ENCODE measurements at places on chromosomes 1 and 21.

DNA sequence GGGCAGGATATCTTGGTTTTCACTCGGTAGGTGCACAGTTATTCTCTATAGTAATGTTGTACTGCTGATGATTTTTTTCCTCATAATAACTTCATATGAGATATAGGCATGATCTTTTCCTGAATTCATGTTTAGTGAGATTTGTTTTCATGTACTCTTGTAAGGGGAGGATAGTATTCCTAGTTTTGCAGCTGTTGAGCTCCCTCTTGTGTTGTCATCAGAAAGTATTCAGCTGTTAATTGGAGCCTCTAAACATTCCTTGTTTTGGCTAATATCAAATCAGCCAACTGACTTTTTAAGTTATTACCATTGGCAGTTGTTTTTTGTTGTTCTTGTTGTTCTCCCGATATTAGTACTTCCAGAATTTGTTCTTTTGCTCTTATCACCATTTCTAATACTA is 24.4 kb downstream of the OR10R2 start:
- no peak for DNase-seq

DNA sequence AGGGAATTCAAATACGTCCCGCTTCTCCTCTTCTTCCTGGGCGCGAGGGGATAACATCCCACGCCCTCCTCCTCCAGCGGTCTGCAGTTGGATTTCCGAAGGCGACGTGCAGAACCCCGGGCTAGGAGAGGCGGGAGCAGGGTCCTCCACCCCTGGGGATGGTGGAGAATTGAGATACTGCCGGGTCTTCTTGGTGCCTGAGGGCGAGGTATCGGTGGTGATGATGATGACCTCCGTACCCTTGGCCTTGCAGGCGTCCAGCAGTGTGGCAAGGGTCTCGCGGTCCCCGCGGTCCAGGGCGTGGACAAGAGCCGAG is 3.2 kb upstream of the LIX1L start:
- no peak for DNase-seq

DNA sequence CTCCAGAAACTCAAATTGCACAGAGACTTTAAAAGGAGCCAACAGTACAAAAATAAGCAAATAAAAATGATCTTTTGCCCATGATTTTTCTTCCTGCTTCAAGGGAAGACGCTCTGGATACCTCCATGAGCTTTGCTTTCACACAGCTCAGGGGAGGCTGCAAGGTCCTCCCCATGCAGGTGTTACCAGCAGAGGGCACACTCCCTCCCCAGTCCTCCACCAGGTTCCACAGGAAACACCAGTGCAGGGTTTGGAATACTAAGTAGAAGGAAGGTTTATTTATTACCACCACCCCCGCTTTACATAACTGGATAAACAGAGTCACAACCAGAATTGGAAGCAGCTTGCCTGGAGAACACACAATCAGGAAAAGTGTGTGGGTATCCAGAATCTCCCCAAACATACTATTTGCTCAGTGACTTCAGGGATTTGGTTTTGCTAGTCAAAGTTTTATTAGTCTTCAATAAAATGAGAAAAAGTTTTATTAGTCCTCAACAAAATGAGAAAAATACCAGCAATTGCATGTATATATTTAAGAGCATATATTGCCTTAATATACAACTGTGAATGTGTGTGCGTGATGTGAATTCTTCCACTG is 37.3 kb downstream of the HSD3B1 start:
- DNase-seq, result no peak

DNA sequence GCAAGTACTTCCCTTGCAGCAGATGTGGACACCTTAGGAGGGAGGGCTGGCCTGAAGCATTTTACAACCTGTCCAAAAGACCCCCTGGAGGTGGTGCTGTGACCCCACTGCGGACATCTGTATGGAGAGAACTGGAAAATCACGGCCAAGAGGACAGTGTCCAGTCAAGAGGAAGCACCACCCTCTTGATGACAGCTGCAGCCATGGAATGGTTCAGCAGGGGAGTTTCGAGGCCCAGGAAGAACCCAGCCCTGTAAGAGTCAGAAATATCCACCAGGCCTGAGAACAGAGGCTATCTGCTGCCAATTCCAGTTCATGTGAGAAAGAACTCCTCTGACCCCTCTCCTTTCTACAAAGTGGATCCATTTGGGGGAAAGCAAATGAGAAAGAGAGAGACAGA is 126.8 kb downstream of the PLXNA2 start:
- no peak for DNase-seq

DNA sequence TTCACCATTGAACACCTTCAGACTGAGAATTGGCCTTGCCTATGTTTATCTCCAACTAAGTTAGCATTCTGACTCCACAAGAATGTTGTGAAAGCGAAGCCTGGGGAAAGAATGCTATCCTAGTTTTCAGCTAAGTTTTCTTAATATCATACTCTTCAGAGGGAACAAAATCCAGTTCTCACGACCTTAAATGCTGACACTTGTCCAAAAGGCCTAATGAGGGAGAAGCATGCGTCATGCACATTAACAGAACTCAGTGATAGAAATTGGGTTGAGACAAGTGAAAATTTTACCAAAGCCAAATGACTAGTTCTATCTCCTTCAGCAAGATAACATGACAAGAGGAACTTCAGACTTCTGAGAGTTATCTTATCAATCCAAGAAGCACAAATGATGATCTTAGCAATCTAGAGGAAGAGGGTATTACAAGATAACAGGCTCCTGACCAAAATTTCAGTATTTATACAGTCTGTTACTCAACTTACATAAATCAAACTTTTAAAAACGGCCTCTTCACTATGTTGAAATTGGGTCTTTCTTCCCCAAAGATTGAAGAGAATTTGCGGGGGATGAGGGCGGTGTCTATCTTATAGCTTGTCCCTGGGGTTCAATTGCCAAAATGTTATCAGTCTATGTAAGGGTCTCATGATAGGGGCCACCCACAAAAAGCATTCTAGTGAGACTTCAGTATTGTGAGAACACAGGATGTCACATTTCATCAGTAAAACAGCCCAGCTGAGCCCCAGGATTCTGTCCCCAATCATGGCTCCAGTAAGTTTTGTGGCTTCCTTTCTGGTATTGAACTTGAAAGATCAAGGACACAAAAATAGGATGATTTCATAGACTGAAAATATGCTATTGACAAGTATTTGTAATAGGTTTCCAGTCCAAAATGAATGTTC is 26.5 kb upstream of the SLC45A3 start:
- DNase-seq, result no peak

DNA sequence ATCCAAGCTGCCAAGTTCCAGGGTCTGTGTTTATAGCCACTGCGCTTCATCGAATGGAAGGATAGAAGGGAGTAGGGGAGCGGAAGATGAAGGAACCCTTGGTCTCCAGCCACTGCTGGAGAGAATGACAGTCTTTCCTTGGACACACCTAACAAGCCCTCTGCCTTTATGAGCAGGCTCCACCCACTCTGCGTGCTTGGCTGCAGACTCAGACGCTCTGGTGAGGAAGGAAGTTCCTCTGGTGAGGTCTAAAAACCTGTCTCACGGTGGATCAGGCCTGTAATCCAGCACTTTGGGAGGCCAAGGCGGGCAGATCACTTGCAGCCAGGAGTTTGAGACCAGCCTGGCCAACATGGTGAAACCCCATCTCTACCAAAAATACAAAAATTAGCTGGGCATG is 55.4 kb downstream of the MATN1 start:
- no peak for DNase-seq

- no peak for DNase-seq
These were observed 56.4 kb downstream of the HLCS start for GRCh38 chr21:36909901-36910561.

DNA sequence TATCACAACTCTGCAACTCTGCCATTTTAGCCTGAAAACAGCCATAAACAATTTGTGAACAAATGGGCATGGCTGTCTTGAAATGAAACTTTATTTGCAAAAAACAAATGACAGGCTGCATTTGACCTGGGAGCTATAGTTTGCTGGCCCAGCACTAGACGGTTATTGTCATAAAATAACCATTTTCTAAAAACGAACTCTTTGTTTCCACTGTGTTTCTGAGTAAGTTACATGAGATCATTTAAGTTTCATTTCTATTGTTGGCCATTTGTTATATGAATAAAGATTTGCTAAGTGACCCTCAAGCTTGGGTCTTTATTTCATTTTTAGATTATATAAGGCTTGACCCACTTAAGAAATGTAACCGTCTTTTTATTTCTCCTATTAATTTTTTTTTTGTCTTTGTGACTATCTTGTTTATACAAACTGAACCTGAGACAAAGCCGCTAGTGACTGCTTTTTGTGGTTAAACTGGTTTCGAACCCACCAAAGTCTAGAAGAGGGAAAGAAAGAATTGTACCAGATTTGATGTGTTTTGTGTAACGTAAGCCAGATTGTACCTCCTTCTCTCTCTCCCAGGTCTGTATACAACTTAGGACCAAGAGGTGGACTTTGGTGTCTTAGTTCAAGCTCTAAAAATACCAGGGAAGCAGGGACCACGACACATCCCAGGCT is 12.9 kb upstream of the KCNJ15 start:
- no peak for DNase-seq
